ENCODE measurements at places on chromosomes 6 and 20.

DNA sequence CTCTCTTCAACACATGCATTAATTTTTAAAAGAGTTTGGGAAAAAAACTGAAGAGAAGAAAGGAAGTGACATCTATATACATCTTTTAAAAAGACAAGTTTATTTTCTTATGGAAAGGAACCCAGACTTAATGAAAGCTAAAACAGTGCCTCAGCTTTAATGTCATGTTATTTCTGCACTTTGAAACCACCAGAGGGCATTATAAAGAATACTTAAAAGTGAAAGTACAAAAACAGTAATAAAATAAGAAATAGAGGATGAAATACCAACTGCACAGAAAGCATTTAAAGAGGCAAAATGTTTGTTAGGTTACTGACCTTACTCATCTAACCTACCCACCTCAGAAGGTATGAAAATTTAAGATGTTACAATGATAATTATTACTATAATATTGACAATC is 98.8 kb downstream of the HUS1B start:
- DNase-seq, result peak; percentile 43

- no peak for DNase-seq
Observed at GRCh38 chr20:51359401-51359800, 183.1 kb downstream of the NFATC2 start.

GRCh38 chr6:165950316-165950715 is 217.3 kb downstream of the TBXT start:
- no peak for DNase-seq

DNA sequence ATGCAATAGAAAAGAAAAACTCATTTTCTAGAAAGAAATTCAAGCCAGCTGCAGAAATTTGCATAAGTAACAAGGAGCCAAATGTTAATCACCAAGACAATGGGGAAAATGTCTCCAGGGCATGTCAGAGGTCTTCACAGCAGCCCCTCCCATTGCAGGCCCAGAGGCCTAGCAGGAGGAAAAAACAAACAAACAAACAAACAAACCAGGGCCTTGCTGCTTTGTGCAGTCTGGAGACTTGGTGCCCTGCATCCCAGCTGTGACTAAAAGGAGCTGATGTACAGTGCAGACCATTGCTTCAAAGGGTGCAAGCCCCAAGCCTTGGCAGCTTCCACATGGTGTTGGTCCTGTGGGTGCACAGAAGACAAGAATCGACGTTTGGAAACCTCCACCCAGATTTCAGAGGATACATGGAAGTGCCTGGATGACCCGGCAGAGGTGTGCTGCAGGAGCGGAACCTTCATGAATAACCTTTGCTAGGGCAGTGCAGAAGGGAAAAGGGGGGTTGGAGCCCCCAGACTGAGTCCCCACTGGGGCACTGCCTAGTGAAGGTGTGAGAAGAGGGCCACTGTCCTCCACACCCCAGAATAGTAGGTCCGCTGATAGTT is 110.9 kb upstream of the AKAP12 start:
- no peak for DNase-seq

DNA sequence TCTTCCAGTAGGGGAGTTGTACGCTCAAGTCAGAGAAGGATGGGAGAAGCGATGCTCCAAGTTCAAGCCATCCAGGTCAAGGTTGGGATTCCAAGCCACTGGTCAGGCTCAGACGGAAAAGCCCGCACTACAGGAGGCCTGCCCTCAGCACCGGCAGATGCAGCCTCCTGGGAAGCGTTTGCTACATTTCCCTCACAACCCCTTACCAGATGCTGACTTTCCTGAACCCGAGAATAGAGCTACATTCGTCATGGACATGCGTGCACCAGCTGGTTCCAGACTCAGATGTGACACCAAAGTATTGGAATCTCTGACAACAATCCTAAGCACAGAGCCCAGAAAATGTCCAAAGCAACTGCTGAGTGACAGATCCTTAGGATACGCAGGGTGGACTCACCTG is 174.8 kb downstream of the SASH1 start:
- no peak for DNase-seq

- no peak for DNase-seq
Observed at GRCh38 chr6:3529721-3530120, 72.9 kb upstream of the SLC22A23 start.

GRCh38 chr6:20399518-20399917 is 2.2 kb upstream of the E2F3 start:
- no peak for DNase-seq

DNA sequence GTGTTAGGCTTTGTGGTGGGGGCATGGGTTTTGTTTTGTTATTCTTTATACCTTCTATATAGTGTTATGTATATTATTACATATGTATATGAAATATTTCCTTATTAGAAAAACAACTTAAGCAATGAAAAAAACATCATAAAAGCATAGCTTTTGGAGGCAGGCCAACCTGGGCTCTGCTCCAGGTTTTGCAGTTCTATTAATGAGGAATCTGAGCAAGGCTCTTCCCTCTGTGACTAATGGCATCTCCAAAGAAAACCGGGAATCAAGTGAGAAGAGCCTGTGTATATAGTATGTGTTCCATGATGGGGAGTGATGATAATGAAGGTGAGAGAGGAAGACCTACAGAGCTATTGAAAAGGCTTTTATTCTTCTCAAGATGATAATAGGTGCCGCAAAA is 291.1 kb downstream of the CLIC5 start:
- no peak for DNase-seq

GRCh38 chr6:33716379-33716778 is 4.9 kb upstream of the UQCC2 start:
- DNase-seq, result no peak

- no peak for DNase-seq
Observed at GRCh38 chr6:39576556-39577303, 148.5 kb downstream of the KIF6 start.

- no peak for DNase-seq
Observed at GRCh38 chr6:151875524-151875923, 68.0 kb downstream of the ESR1 start.

GRCh38 chr6:53241938-53242337 is 93.3 kb upstream of the GCM1 start:
- no peak for DNase-seq

- no peak for DNase-seq
Observed at GRCh38 chr6:41445261-41445660, 100.9 kb upstream of the FOXP4 start.

DNA sequence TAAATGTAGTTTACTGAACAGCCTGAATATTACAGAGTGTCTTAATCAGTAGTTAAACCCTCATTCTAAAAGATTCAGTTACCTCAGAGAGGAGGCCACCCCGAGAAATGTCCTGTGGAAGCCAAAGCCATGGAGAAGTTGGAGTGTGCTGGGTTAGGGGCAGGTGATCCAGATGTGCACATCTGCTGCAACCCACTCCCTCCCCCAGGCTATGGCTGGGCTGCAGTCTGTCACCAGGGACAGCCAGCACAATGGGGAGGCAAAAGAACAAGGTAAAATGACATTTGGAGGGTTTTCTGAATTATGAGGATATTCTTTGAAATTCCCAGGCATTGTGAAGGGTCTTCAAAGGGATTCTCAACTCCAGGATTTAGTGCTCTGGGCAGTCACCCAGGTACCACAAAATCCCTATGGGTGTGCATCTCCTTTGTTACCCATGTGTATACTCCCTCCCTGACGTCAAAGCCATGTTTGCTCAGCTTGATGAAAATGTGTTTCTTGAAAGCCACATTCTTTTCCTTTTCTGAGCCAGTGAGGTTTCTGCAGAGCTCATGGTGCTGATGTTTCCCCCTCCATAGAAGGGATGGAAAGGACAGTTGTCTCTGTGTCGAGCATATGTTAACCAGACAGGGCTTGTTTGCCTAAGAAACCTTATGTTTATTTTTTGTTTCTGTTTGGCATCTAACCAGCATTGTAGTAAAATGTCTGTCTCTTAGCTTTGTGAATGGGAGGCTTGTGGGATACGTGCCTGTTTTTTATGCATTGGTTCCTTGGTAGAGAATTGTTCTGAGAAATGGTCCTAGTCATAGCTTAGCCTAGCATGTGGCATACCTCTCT is 212.3 kb upstream of the TBX18 start:
- DNase-seq, result no peak

DNA sequence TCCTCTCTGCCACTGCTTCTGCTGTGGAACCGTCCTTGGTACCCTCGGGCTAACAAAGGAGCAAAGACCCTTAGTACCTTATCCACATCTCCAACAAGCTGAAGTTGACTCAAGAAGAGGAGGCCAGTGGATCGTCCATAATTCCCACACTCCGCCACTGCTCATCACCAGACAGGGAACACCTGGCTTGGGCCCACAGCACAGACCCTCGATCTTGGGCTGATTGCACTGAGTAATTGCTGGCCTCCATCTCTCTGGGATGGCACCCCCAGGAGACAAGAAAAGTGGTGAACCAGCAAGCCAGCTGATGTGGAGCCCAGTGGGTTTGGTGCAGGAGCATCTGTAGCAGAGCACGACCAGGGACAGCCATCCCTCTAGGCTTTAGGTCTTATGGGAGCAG is 109.4 kb upstream of the GRIK2 start:
- DNase-seq, result no peak

GRCh38 chr20:17344790-17345189 is 118.0 kb downstream of the PCSK2 start:
- DNase-seq, result no peak

GRCh38 chr6:157054531-157054979 is 268.8 kb downstream of the TMEM242 start:
- DNase-seq, result peak; percentile 18

- DNase-seq, result no peak
Observed at GRCh38 chr20:1414982-1415381, 22.1 kb upstream of the FKBP1A start.

- no peak for DNase-seq
Observed at GRCh38 chr6:139112146-139112545, 22.7 kb upstream of the HECA start.

DNA sequence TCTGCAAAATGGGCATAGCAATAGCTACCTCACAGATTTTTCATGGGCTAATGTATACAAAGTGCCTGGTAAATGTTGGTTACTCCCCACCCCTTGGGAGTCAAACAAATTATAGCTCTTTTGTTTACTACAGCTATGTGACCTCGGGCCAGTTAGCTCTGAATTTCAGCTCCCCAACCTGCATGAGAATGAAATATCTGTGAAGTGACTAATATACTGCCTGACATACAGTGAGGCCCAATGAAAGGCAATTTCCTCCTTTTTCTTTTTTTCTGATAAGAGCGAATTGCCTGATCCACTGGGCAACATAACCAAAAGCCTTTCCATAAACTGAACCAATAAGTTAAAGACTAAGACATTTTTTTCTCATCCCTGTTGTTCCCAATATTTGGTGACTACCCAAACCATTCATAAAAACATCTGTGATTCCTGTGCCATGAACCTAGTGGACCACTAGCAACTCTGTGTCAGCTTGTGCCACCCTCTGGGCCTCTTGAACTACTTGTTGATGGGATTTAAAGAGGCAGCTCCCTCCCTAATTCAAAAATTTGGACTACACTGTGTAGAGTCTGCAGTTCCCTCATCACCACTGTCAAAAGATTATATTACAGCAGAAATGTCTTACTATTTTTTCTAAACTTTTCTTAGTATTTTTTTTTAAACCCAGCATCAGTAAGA is 91.9 kb upstream of the TMEM30A start:
- no peak for DNase-seq

DNA sequence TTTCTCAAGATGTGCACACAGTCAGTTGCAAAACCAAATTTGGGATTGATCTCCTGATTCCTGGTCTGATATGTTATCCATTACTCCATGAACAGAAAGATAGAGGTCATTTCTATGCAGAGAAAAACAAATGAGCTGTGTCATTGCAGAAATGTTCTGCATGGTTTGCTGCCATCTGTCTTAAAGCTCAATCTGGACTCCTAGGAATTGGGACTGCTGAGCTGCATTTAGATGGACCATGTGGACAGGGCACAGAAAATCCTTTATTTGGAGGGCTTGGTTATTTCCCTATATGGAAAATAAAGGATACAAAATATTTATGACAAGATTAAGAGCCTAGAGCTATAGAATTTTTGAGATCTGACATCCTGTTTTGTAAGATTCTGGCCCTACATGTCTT is 91.3 kb downstream of the ADGRB3 start:
- no peak for DNase-seq

GRCh38 chr6:129607581-129608186 is 102.3 kb downstream of the ARHGAP18 start:
- no peak for DNase-seq

DNA sequence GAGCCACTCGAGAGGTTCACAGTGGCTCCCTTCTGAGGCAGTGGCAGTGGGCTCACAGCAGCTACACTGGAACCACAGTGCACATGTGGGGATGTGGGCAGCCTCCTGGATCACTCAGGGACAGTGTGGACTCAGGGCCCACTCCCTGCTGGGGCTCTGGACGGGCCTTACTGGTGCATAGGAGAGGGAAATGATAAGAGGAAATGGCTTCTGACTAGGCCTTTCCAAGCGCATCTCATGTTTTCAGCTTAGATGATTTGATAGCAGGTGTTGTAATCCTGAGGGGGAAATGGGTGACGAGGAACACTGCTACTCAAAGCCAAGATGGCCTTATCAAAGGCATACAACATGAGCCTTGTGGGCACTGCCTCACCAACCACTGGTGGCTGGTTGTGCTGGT is 44.0 kb downstream of the PANK2 start:
- peak; percentile 66 for DNase-seq

DNA sequence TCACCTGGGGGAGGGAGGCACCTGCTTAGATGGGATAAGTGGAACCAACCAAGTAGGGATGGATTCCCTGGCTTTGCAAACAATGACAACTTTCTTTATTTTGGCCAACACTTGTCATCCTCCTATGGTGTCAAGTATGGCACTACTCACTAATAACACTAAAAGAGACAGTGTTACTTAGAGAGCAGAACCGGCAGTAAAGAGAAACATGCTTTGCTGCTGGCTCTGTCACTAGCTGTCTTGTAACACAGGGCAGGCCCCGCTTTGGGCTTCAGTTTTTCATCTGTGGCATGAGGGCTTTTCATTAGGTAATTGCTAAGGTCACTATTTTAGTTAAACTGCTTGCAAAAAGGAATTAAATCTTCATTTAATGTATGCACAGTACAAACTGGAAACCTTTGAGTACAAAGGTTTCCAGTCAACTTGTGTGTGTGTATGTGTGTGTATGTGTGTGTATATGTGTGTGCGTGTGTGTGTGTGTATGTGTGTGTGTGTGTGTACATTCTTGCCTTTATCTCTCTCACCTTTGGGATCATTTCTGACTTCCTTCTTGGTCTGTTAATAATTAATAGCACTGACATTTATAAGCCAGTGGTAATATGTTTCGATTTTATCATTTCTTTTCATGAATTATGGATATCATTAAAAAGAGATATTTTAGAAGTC is 64.7 kb downstream of the BTBD3 start:
- no peak for DNase-seq

DNA sequence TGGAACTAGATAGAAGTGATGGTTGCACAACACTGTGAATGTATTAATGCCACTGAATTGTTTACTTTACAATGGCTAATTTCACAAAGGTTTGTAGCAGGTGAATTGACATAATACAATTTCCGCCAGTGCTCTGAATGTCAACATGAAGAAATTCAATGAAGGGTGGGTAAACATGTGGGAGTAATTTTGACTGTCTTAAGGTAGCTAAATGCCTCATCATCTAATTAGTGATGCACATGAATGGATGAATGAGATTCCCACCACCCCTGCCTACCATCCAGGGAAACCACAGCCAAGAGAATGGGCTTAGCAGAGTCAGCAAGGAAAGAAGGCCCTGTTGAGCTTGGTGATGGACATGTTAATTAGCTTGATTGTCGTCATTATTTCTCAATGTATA is 275.3 kb downstream of the ALDH8A1 start:
- no peak for DNase-seq
